ENCODE measurements at places on chromosomes 11 and 22. TPM values are rescaled to one million over a fixed set of nuclear protein-coding genes. Genes with fewer than 3 reads are reported as not detected.

DNA sequence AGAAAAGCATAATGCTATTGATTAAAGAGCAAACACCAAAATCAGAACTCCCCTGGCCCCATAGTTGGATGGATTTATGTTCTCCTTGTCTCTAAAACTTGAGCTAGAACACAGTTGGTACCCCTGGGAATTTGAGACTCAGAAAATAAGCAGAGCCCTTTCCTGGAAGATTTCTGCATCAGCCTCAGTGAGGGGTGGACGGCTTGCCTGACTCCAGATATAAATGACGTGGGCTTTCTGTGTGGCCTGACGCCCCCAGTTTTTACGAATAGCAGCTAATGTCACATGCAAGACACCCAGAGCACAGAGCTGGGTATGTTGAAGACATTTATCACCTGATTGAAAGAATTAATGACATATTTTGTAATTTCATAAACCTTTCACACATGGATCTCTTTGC is 130.8 kb downstream of the TRIM29 start:
- H3K4me3 ChIP-seq: no peak overlapping the region
- DNase-seq: no peak
- no peaks in the 10 kb centered on the region for H3K4me1 ChIP-seq
- H3K27me3 ChIP-seq: peaks cover 24% of the 10 kb centered on the region
- no peaks in the 10 kb centered on the region for H3K36me3 ChIP-seq

- H3K4me1 ChIP-seq: no peaks in the 10 kb centered on the region
- no peaks in the 10 kb centered on the region for H3K36me3 ChIP-seq
- H3K4me3 ChIP-seq: no peak overlapping the region
- H3K27ac ChIP-seq: no peak overlapping the region
- H3K27me3 ChIP-seq: no peaks in the 10 kb centered on the region
Observed at GRCh38 chr11:17403980-17404759, 15.7 kb upstream of the KCNJ11 start.

DNA sequence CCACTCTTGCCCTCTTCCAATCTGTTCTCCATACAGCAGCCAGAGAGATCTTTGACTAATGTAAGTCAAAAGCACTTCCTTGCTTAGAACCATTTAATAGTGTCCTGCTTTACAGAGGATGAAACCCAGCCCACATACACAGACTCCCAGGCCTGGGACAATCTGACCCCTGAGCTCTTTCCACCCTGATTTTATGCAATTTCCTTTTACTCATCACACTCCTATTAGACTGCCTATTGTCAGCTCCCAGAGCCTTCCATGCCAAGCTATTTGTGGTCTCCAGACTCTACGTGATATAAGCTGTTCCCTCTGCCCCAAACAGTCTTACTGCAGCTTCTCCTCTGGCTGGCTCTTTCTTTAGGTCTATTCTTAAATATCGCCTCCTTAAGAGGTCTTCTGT is 28.1 kb downstream of the ME3 start:
- no peak for DNase-seq
- H3K36me3 ChIP-seq: peaks cover 5% of the 10 kb centered on the region
- peaks cover 39% of the 10 kb centered on the region for H3K27me3 ChIP-seq
- no peak overlapping the region for H3K4me3 ChIP-seq

- no peaks in the 10 kb centered on the region for H3K36me3 ChIP-seq
- peaks cover 11% of the 10 kb centered on the region for H3K4me1 ChIP-seq
- no peak overlapping the region for H3K27ac ChIP-seq
- peaks cover 3% of the 10 kb centered on the region for H3K27me3 ChIP-seq
- no peak overlapping the region for H3K4me3 ChIP-seq
Observed at GRCh38 chr11:12094872-12095800, 15.3 kb upstream of the MICAL2 start.

Gene GAL
- 8.4 TPM for total RNA-seq

Gene MYOD1
- total RNA-seq: not detected

Measured in activated naive CD8-positive, alpha-beta T cell treated with anti-CD3 and anti-CD28 coated beads for 36 hours (primary cell).